ENCODE measurements at places on chromosomes 6 and 20.

DNA sequence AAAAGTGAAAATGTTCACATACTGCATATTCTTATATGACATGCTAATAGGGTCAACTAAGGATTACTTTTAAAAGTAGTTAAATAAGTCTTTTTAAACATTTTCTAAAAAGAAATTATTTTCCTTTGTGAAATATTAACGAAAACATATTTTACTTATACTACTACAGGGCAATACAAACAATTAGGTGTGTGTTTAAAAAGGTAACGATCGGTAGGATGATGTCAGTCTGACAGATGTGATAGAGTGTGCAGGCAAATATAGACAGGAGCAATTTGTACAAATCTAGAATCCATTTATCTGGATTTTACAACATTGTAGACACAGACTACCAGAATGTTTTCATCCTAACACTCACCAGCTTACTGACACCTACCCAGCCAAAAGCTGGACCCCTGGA is 257.5 kb downstream of the FOXC1 start:
- no peak for DNase-seq

- DNase-seq: no peak
These were observed 49.8 kb upstream of the ADTRP start for GRCh38 chr6:11828262-11828870.

GRCh38 chr20:47479506-47479905 is 22.2 kb upstream of the NCOA3 start:
- no peak for DNase-seq

DNA sequence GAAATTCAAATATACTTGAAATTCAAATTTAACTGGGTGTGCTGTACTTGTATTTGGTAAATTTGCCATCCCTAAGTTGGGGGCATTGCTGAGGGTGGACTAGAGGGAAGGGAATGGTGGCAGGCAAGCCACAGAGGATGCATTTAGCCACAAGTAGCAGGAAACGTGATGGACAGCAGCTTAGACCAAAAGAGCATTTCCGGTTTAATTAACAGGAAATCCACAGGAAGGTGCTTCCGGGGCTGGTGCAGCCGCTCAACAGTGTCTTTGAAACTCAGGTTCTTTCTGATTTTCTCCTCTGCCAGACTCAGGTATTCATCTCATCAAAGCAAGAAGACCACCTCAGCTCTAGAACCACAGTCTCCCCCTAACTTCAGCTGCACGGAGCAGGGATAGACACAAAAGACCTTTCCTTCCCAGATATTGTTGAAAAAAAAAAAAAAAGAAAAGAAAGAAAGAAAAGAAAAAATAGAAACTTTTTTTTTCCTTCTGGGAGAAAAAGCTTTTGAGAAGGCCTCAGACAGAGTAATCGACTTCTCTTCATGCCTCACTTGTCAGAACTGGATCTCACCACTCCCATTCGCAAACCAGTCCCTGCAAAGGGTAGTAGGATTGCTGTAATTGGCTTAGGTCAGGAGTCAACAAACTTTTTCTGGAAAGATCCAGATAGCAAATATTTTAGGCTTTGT is 8.0 kb upstream of the BCAS1 start:
- DNase-seq: no peak

DNA sequence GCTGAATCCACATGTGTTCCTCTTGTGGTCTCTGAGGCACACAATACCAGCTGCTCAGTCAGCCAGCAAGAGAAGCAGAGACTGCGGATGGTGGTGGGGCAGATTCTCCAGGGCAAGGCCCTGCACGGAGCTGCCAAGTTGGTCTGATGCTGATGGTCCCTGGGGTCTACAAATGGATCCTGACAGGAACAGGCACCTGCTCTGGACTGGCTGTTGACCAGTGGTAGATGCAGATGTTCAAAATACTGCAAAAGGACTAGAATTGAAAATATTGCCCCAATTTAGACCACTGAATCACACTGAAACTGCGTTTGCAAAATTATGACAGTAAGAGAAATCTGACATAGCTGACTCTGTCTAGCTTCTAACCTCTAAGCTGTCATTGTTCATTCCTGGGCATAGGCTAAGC is 29.6 kb upstream of the TUBB2A start:
- no peak for DNase-seq

DNA sequence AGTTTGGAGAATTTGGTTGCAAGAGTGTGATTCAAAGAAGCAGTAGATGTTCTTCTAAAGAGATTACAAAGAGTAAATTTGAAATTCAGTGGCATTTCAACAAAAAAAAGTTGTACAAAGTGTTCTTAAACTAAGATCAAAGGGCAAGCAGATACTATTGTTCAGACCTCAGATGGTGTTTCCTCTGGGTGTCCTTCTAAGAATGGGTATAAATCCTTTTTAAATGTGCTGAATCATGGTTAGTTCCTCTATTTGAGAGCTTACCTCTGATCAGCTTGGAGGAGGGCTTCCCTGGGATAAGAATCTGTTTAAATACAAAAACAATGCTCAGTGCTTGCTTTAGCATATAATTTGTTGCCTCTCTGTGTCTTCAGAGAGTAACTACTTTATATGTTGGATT is 6.3 kb downstream of the BMP6 start:
- no peak for DNase-seq

DNA sequence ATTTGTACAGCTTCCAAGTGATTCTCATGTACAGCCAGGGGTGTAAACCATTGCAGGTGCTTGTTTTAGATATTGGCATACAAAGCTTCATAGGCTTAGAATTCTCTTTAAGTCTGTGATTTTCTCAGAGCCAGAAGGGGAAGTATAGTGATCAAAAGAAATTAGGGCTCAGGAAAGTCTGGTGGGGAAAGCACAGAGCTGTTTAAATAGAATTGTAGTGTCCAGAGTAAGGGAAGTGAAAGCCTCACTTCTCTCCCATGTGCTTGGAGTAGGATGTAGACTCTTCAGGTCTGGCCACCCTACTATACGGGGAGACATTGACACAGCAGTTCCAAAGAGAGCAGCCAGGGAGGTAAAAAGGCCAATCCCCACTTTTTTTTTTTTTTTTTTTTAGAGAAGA is 10.4 kb downstream of the GCNT2 start:
- no peak for DNase-seq

- no peak for DNase-seq
These were observed 10.6 kb downstream of the ACSS2 start for GRCh38 chr20:34887023-34887422.

GRCh38 chr6:56579155-56579851 is 63.4 kb downstream of the DST start:
- DNase-seq: no peak

DNA sequence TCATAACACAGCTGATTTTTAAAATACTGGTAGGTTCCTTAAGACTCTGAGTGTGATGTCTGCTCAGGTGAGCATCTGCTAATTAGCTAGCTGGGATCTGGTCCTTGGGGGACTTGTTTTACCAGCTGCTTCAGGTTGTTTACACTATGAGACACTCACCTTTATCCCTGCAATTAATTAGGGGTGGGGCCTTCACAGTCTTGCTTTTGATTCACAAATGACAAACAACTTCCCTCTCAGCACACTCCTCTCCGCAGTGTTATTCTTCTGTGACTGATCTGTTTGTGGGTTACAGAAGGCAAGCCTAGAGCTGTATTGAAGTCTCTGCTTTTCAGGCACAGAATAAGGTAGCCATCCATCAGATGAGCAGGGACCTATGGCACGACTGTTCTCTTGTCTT is 62.0 kb upstream of the CD83 start:
- no peak for DNase-seq

GRCh38 chr6:31769684-31770371 is 7.3 kb downstream of the VWA7 start:
- peak; percentile 82 for DNase-seq

GRCh38 chr20:62875419-62876361 is 14.1 kb upstream of the TCFL5 start:
- DNase-seq: peak; percentile 87

GRCh38 chr6:131368198-131368911 is 204.7 kb upstream of the ARG1 start:
- peak; percentile 72 for DNase-seq

- no peak for DNase-seq
These were observed 11.2 kb downstream of the ZNF337 start for GRCh38 chr20:25685276-25686080.

DNA sequence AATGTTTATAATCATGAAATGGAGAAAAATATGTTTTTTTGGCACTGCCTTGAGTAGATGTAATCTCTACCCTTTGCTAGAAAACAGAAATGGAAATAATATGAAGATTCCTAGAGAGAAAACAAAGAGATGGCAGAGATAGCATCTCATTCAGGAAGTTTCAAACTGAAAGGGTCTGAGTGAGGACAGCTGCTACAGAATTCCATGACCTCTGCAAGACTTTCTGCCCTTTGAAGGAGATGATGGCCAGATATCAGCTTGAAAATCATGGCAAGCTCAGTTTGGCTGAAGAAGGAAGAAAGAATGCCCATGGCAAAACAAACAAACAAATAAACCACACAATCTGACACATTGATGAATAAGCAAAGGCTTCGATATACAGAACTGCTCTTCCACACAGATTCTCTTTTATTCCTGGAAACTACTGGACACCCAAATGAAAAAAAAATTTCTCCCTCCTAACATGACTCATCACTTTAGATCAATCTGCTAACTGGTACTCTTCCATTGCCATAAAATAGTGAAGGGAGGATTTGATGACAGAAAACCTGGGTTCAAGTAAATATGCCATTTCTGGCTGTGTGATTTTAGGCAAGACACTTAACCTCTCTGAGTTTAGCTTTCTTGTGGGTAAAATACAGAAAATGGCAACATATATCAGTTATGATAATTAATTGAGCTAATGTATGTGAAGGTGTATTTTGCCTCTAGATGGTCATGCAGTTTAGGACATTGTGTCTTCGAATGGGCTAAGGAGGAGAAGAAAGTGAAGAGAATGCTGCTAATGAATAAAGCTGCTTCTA is 105.9 kb upstream of the SPACA1 start:
- no peak for DNase-seq

DNA sequence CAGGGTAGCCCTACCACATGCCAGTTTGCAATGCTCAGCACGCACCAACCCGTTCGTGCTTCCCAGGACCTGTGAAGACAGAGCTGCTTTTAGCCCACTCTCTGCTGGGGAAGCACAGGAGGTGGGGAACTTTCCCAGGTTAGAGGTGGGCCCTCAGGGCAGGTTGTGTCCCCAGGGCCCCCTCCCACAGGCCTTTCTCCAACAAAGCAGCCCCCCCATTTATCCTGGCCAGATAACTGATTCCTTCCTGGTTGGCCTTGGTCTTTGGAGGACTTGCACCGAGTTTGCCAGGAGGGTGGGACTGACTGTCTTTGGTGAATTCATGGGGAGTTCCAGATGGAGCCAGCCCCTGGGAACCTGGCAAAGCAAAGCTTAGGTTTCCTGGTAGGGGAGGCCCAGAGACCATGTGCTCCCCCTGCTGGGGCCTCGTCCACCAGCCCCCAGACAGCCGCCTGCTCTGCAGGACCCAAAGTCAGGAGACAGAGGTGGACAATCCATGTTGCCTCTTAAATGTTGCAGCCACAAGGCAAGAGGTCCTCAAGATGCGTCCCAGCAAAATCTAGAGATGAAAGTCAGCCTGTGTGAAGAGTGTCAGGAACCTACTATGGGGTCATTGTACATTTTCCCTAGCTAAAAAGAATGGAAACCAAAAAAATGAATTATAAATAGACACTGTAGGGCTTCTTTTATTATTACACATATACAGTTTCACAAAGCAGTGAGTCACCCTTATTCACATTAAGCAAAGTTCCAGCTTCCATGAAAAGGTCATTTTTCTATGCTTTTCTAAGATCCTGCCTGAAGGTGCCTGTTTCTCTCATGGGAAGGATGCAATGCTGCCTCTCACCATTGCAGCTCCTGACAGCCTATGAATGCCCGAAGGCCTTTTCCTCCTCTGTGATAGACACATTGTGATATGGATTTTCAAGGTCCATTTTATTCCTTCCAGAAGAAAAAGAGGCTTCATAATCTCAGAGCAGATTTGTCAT is 497.8 kb downstream of the PREX1 start:
- no peak for DNase-seq

GRCh38 chr20:38985603-38986170 is 23.5 kb downstream of the DHX35 start:
- DNase-seq: no peak

GRCh38 chr20:52001999-52002666 is 189.4 kb downstream of the ZFP64 start:
- DNase-seq: no peak

DNA sequence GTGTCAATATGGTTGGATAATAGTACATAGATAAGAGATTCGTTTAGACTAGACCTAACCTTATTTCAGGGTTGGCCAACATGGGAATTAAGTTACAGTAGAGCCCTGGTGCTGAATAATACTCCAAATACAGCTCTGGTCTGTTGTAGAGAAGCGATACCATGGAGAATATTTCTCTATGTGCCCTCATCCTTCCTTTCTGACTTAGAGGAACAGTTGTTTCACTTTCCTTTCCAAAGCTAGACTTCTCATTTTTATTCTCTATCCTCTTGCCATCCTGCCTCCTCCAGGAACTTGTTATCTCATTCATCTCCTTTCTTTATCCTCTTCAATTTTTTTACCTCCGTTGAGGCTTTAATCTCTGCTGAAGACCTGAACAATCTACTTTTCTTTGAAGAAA is 68.9 kb downstream of the EDN1 start:
- DNase-seq: no peak

- DNase-seq: no peak
These were observed 60.7 kb downstream of the TNFAIP3 start for GRCh38 chr6:137927777-137928218.

- DNase-seq: no peak
These were observed 162.9 kb downstream of the QKI start for GRCh38 chr6:163577404-163577803.
